ENCODE measurements at places on chromosomes 3 and 15.

- no peak for DNase-seq
Observed at GRCh38 chr3:62703451-62704167, 171.6 kb downstream of the CADPS start.

DNA sequence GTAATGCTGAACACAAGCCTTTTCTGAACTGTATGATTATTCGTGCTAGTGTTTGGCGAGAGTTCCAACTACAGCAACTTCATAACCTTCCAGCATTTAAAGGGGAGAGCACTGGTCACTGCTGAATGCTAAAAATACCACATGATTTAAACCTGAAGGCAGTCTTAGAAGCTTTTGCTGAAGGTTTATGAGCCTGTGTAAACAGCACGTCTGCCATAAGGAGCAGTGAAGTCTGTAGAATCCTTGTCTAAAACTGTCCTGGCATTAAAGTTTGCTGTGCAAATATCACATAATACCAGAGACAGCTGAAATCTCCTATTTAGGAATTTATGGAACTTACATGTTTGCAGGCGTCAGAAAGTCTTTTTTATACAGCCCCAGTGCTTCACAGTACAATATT is 5.9 kb downstream of the SATB1 start:
- DNase-seq = no peak

DNA sequence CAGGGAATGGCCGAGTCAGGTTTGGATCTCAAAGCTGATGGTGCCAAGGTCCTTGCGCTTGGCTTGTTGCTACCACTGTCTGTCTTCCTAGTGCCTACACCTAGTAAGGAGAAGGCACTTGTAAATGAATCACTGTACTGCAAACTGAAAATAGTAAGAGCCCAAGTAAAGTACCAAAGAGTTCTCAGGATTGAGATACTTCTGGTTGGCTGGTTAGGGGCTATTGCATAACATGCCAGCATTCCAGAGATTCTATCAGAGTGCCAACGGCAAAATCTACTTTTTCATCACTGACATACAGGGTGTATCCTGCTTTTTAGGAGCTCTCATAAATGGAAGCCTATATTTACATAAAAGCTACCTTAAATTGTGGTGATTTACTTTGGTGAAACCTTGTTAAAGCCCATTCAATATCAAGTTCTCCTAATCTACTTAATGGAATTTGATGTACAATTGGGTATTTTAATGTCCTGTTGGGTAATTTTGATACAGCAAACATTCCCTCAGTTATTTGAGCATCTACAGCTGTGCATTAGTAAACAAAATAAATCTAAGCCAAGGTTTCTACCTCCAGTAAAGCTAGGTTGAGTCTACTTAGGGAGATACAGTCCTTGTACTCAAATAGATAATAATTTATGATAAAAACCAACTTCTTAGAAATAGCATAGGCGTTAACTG is 30.7 kb upstream of the CHD2 start:
- DNase-seq = no peak

DNA sequence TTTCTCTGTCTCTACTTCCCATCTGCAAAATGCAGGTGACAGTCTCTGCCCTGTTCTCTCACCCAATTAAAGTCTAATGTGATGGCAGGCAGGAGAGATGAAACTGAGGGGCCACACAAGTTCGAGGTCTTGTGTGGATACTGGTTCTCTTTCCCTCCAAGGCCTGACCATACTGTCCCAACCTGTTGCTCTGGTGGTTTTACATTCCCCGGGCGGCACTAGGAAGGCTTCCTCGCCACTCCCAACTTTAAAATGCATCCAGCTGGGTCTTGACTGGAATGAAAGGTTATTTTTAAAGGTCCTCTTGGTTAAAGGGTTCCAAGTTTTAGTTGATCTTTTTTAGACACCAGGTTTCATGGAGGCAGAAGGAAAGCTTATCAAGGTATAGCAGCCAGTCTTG is 37.2 kb downstream of the WHAMM start:
- DNase-seq = no peak

DNA sequence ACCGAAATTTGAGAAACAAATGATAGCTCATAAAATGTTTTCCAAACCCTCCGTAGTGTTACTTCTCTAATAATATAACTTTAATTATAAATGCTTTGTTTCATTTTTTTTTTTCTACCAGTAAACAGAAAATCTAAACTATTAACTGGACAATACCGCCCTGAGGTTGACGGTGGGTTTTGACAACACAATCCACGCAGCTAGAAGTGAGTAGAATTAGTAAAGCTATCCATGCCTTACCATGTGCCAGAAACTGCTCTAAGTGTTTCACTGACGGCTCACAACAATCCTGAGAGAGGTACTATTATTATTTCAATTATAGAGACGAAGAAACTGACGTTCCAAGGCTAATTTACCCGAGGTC is 410 bp downstream of the NDUFAF1 start:
- DNase-seq = no peak

DNA sequence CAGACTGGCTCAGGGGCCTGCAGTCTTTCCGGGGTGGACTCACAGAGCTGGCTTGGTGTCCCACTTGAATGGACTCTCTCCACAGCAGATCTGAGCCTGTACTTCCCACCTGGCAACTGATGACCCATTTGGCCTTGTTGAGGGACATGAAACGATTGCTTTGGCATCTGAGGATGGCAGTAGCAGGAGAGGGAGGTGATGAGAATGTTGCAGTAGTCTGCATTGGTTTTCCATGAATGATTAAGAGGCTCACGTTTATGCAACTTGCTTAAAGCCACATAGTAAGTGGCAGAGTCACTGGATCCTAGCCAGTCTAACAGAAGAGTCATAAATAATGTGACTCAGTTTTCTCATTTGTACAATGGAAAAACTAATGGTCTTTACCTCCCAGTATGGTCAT is 21.9 kb downstream of the IL20RB start:
- DNase-seq = no peak

- no peak for DNase-seq
Observed at GRCh38 chr3:123072152-123072551, 5.3 kb downstream of the PDIA5 start.

GRCh38 chr3:41431386-41431785 is 232.1 kb downstream of the CTNNB1 start:
- no peak for DNase-seq

- DNase-seq = no peak
Observed at GRCh38 chr15:47437491-47437890, 279.8 kb upstream of the SEMA6D start.

GRCh38 chr3:186998937-186999368 is 68.6 kb downstream of the ST6GAL1 start:
- no peak for DNase-seq

GRCh38 chr15:67124911-67125588 is 59.6 kb downstream of the SMAD3 start:
- no peak for DNase-seq

DNA sequence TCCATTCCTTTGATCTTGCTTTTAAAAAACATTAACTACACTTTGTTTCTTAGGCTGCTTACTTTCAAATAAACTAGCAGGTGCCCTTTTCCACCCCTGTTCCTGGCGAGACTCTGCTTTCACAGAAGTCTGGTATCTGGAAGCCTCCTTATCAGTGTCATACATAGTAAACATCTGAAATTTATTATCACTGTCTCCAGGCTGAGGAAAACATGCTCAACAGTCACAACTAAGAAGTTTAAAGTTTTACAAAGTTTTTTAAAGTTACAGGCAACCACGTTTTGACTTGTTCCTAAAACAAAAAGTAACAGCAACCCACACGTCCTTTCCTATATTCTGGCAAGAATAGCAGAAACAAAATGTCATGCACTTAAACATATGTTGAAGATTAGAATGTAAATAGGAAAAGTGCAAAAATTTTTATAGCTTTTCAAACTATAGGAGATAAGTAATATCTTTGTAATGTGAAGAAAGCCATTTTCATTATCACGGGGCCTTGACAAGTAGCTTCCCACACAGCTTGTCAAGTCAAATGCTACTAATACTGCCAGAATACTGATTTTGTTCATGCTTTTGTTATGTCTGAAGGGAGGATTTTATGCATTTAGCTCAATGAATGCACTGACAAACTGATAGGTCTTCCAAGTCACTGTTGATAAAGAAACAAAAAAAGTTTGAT is 275.2 kb upstream of the KCNMB2 start:
- no peak for DNase-seq

GRCh38 chr3:172630316-172630715 is 80.6 kb downstream of the NCEH1 start:
- DNase-seq = no peak

DNA sequence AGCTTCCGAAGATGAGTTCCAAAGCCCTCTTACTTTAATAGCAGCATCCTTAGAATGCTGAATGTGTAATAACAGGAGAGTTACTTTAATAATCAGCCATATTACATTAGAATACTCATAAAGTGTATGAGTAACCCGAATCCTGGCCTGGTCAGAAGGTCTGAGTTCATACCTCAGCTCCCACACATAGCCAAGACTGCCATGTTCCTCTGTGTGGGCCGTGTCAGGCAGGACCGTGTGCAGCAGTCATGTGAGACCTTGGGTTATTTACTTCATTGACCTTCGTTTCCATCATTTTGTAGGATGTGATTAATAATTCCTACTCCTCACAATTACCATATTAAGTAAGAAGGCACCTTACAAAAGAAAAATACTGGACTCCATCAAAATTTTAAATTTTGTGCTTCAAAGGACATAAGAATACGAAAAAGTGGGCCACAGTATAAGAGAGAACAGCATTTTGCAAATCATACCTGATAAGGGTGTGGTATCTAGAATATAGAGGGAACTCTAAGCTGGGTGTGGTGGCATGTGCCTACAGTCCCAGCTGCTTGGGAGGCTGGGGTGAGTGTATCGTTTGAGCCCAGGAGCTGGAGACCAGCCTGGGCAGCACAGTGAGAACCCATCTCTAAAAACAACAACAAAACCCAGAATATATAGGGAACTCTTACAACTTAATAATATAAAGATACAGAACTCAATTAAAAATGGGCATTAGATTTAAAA is 163.4 kb downstream of the ATG7 start:
- no peak for DNase-seq

GRCh38 chr3:161305095-161305991 is 66.0 kb downstream of the SPTSSB start:
- DNase-seq = no peak

- DNase-seq = no peak
Observed at GRCh38 chr3:63986831-63987230, 36.5 kb downstream of the PSMD6 start.

DNA sequence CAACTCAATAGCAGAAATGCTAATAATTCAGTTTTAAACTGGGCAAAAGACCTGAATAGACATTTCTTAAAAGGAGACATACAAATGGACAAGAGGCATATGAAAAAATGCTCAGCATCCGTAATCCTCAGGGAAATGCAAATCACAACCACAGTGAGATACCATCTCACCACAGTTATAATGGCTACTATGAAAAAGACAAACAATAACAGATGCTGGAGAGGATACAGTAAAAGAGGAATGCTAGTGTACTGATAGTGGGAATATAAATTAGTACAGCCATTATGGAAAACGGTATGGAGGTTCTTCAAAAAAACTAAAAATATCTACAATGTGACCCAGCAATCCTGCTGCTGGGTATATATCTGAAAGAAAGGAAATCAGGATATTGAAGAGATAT is 367.2 kb downstream of the FHIT start:
- no peak for DNase-seq

DNA sequence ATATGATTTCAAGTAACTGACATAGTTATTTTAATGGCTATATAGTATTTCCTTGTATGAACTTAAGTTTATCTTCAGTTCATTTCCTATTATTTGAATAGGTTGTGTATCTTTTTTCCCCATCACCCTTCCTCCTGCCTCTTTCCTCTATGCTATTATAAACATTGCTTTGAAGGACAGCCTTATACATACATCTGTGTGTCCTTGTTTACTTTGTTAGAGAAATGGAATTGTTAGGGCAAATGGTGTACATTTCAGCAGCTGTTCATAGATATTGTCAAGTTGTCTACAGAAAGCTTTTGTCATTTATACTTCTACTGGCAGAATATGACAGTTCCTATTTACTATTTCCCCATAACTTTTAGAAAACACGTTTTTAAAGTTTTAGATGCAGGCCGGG is 18.4 kb downstream of the AKAP13 start:
- no peak for DNase-seq

DNA sequence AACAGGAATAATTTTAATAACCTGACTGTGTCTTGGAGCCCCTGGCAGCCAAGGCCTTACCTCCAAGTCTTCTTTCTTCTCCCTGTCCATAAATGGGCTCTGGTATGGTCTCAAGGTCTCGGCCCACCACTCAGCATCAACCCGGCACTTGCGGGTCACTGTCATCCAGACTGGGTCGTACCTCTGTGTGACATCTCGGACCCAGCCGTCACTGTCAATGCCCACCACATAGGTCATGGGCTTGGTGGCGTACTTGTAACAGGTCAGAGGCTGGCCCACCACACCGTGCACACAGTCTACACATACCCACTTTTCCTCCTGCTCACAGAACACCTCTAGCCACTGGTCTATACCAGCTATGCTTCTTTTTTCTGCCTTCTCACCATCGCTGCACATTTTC is 20.4 kb downstream of the XPC start:
- no peak for DNase-seq

DNA sequence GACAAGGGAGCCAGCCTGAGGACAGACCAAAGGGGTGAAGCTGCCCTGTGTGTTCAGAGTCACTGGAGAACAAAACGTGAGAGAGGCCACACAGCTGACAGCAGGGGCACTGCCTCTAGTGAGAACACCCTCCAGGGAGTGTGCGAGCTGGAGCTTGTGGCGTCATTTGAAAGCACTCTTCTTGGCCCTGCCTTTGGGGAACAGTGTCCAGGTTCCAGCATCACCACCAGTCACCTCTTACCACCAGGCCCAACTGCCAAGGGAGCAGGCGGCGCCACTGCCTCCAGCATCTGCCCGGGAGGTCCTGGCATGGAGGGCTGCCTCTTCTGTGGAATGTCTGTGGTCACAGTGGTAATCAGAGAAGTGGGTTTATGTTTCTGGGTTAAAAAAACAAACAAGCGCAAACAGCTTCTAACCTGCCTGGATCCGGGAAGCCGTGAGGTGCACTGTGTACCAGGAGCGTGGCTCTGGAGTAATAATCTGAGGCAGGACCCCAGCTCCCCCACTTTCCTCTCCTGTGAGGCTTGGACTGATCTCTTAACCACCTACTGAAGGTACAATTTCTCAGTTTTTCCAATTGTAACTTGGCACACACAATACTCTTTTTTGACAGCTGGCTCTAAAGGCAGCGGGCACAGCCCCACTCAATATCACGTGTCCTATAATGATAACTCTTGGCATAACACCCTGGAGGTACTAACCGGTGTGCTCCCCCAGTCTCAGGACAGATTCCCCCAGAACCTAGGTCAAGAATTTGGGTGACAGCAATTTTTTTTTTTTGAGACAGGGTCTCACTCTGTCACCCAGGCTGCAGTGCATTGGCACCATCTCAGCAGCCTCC is 32.2 kb upstream of the CDCP1 start:
- DNase-seq = no peak
